Cardiac fibroblast (primary cell): ENCODE measurements at places on chromosomes 5 and 9.

DNA sequence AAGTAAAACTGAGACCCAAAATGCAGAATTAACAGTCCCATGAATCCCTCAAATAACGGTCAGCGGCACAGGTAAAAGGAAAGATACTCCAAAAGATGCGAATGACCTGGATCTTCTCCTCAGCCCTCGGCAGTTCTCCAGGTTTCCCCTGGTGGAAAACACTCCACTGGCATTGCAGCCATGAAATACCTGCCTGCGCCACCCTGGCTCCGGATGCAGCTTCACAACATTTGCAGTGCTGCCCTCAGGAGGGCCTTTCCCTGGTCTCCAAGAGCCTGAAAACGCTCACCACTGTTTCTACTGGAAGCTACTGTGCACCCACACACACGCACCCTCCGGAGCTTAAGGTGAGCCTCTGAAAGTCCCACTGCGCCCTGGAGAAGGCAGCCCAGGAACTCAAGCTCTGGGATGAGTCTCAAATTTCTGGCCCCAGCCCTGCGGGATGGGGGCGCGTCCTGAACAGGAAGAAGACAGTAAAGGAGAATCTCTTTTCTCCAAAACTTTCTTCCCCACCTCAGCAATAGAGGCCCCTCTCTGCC is 612 bp downstream of the UGT3A2 start:
- DNase-seq: no peak

- DNase-seq: no peak
These were observed 97.7 kb downstream of the ESM1 start for GRCh38 chr5:54887663-54888062.

DNA sequence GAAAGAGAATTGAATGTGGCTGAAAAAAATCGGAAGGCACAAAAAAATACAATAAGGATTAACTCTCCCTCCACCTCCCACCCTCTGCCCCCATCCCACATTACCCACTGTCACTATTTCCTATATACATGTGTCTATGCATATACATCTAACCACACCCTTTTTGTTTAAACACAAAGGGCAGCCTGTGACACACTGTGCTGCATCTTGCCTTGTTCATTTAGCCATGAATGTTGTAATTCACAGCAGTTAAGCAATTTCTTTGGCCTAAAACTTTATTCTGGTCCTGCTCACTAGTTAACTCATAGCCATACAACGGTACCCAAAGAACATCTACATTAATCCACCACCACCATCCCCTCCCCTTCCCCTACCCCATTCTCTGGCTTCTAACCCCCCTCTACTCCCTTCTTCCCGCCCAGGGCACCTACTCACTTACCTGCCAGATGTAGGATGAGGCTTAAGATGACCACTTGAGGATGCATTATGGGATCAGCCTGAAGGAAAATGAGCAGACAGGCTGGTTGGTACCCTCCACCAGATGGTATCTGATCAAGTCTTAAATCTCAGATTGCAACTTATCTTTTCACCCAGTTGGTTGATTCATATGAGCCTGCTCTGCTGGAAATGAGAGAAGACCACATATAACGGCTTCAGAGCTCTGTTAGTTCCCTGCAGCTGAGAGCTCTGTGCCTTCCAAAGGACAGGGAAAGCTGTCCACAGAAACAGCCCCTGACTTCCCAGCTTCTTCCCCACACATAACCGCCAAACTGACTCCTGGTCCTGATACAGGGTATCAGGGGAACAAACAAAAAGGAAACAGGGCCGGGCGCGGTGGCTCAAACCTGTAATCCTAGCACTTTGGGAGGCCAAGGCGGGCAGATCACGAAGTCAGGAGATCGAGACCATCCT is 1.2 kb downstream of the HAVCR1 start:
- no peak for DNase-seq

DNA sequence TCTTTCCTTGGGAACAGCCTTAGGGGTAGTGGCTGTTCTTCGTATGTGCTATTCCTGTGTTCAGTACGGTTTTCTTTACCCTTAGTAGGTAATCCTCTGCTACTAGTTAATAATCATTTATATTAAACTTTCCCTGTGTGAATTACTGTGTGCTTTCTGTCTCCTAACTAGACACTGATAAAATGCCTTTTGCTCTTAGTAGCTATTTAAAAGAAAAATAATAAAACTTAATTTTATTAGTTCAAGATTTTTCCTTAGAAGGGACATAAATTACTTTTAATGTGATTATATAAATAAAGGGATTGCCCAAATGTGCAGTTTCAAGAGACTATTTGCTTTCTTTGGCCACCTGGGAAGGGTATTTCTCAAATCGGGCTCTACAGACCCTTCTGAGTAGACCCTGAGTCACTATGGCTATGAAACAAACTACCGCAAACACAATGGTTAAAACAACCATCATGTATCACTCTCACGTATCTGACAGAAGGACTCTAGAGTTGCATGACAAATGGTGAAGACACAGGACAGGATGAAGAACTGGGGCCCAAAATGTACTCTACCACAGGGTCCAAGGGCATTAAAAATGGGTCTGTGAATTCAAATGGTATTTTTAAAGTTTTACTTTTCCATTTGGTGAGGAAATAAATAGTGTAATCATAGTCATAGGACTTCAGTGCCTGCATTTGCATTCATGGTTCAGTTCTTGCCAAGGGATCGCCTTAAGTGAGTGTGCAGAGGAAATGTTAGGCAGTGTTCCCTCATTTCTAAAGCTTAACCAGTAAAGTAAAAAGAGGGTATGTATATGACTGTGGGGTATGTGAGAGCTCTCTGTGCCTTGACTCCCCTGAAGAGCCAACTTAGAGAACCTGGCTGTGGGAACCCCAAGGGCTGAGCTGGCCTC is 97.0 kb downstream of the TSSK1B start:
- peak; percentile 40 for DNase-seq

DNA sequence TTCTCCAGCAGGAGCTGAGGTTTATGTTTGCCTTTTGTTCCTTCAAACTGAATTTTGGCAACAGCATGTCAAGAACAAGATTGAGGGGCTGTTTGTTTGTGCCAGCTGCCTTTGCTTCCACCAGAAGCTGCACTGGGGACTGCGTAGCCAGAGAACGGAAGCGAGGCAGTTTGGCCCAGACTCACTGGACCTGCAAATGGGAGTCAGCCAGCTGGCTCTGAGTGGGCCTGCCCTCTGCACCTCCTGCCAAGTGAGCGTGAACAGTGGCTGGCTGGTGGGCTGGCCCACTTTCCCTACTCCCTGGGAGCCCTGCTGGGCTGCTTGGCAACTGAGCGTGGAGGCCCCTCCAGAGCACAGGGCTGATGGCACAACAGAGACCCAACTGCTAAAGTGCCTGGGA is 111.6 kb downstream of the GALNT10 start:
- DNase-seq: peak; percentile 69

DNA sequence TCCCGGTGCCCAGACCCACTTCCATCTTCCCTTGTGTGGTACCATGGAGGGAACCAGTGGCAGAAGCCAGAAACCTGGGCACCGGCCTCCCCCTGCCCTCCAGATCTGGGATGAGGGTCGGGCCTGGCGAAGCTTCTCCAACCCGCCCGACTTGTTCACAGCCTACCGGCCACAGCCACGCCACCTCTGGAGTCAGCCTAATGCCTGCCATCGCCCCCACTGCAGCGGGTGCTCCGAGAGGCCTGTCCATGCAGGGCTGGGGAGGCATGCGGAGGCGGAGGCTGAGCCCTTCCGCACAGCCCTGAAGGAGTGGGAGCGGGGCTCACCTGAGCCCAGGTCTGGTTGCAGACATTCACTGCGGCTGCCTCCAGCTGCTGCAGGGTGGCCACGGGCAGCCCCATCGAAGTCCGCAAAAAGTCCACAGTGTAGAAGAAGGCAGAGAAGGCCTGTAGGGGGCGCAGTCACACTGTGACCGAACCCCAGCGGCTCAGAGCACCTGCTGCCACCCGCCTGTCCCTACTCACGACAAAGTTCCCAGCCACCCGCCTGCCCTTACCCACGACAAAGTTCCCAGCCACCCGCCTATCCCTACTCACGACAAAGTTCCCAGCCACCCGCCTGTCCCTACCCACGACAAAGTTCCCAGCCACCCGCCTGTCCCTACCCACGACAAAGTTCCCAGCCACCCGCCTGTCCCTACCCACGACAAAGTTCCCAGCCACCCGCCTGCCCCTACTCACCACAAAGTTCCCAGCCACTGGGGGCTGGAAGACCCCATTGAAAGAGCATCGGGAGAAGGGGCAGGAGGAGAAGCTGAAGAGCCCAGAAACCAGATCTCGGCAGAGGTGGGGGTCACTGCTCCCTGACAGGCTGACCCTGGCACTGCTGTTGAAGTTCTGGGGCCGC is 3.8 kb upstream of the NPDC1 start:
- peak; percentile 46 for DNase-seq

DNA sequence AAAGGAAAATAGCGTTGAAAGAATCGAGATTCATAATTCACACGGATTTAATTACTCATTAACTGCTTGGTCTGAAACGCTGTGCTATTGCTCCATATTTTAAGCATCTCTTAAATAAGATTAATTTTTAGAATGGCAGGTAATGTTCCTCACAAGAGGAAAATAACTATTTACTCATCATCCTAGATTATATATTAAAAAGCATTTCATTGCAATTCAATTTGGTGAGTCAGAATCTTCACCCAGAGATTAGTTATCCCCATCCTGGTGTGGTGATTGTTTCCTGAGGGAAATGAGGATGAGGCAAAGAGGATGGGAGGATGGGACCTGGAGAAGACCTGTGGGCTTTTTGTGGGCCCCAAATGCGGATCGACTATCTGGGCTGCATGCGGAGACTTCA is 145.5 kb upstream of the MAP1B start:
- DNase-seq: no peak

DNA sequence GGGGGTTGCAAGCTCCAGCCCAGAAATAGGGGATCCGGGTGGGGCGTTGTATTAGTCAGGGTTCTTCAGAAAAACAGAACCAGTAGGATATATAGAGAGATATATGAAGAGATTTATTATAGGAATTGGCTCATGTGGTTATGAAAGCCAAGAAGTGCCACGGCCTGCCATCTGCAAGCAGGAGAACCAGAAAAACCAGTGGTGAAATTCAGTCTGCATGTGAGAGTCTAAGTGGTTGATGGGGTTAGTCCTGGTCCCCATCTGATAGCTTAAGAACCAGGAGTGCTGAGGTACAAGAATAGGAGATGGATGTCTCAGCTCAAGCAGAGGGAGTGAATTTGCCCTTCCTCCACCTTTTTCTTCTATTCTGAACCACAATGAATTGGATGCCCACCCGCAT is 123.4 kb upstream of the APC start:
- no peak for DNase-seq

- no peak for DNase-seq
These were observed 490.4 kb upstream of the ACO1 start for GRCh38 chr9:31894008-31894407.

- DNase-seq: peak; percentile 83
These were observed 114.8 kb upstream of the DAPK1 start for GRCh38 chr9:87382900-87383299.

DNA sequence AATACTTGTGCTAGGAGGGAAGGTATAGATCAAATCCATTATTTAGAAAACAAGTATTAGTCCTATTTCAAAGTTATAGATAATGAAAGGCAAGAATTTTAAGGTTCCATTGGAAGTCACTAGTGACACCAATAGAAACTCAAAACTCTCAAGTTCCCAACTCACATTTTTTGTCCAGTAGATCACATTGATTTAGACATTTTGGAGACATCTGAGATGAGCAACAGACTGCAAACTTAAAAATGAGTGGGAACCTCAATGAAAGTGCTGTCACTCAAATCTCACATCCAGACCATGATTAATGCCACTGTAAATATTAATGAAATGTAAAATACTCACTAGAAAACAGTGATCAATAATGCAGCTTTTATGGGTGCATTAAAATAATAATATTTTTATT is 405.0 kb downstream of the ENC1 start:
- DNase-seq: no peak

- DNase-seq: peak; percentile 67
These were observed 29.4 kb downstream of the TNPO1 start for GRCh38 chr5:72845889-72846288.

GRCh38 chr9:104604801-104605200 is 626 bp downstream of the OR13C2 start:
- no peak for DNase-seq

- DNase-seq: peak; percentile 93
These were observed 75.9 kb upstream of the PRR16 start for GRCh38 chr5:120388016-120388781.

- DNase-seq: no peak
These were observed 51.9 kb upstream of the RAI14 start for GRCh38 chr5:34604119-34604675.

DNA sequence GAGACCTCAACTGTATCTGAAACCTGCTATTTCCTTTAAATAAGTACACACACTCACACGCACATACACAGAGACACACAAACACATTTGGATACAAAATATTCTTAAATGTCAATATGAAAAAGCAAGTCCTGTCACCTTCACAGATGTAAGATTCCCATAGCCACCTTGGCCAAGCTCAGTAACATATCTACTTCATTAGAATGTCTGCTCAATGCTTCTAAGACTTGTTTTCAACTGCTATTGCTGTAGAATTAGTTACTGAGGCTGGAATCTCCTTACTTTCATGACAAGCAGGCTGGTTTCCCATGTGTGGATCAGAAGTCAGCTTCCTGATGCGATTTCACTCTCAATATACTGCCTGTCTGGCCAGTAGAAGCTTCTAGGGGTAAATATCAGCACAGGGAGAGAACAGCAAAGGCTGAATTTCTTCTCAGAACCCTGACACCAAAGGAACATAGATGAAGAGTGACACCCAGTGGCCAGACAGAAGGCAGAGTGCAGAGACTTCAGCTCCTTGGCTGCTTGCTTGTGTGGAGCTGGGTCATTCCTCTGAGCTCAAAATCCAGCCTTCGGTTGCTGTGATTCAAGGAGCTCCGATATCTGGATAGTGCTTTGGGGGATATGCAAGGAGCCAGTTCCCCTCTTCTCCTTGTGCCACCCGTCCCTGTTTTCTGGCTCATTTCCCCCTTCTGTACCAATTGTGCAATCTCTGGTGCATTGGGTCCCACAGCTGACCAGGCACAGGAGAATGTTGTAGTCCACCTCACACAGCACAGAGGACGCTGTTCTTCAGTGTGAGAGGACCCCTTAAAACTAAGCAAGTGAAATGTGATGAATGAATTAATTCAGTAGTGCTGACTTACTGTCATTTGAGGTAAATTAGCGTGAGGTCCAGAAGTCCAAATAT is 26.6 kb upstream of the ABLIM3 start:
- peak; percentile 90 for DNase-seq

DNA sequence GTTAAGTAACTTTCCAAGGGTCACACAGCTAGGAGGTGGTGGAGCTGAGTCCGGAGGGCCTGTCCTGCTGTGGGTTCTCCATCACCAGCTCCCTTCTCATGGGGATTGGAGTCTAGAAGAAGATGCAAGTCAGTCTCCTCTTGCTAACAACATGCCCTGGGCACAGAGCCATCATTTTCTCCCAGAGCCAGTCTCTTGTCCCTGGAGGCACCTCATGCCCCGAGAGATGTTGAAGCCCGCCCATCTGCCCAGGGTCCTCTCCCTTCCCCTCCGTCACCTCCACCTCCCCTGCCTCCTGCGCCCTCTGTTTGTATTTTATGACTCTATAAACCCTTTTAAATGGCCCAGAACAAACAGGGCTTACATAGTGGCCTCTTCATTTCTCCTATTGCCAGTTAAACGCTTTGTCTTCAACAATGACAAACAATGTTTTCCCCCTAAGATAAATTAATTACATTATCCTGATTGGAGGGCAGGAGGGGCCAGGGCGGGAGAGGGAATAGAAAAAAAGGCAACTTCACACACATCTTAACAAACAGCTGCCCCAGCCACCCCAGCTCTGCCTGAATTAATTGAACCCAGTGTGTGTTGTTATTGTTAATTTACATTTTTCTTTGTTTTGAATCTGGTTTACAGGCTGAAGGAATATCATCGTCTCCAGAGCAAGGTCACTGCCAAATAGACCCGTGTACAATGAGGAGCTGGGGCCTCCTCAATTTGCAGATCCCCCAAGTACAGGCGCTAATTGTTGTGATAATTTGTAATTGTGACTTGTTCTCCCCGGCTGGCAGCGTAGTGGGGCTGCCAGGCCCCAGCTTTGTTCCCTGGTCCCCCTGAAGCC is 55.8 kb downstream of the ASS1 start:
- DNase-seq: no peak
